Fibroblast of villous mesenchyme (primary cell): ENCODE measurements at places on chromosomes 3 and 15.

DNA sequence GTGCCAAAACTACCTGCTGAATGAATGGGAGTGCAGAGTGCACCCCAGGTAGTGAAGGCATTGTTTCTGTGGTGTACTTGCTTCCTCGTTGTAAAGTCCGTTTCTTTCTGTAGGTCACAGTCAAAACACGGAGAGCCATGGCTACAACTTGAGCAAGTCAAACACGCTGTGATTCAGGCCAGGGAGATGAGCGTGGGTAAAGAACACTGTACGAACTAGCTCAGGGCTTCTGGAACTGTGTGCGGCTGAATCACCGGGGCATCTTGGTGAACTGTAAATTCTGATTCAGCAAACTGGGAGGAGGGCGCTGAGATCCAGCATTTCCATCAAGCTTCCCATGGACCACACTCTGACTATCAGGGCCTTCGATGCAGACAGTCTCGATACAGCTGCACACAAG, 5.0 kb upstream of the TNK2 start:
- DNase-seq, result no peak

DNA sequence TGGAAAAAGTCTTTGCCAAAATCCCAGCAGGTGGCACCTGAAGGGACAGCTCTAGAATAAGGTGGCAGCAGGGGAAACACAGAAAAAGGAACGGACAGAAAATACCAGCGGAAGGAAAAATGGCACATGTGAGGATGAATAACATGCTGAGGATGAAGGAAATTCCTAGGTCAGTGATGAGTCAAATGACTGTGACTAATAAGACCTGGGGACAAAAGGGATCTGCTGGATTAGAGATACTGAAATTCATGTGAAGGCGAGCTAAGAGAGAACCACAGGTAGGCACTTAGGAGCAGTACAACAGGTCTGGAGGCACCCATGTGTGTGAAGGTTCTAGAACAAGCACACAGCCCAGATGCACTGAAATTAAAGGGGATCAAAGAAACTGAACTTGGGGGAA, 482.5 kb downstream of the FOXP1 start:
- DNase-seq, result peak; percentile 54

DNA sequence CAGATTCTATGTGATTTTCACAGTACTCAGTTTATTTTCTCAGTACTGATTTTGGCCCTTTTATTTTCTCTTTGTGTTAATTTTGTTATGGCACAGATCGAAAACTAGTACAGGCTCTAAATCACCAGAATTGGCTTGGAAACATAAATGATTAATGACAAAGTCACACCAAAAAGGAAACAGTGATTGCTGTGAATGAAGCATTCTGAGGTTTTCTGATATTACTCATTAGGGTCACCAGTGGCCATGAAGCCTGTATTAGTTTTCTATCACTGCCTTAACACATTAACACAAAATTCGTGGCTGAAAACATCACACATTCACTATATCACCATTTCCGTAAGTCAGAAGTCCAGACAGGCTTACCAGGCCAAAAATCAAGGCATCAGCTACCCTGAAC, 343.0 kb upstream of the THRB start:
- DNase-seq, result no peak

GRCh38 chr3:50336452-50337174, 4.0 kb downstream of the RASSF1 start:
- DNase-seq, result no peak

GRCh38 chr15:96234109-96234892, 96.2 kb upstream of the NR2F2 start:
- peak; percentile 51 for DNase-seq

GRCh38 chr3:158769952-158770740, 31.7 kb upstream of the MFSD1 start:
- peak; percentile 84 for DNase-seq

- DNase-seq, result peak; percentile 47
Measured at GRCh38 chr3:9397906-9398699, 688 bp downstream of the SETD5 start.

DNA sequence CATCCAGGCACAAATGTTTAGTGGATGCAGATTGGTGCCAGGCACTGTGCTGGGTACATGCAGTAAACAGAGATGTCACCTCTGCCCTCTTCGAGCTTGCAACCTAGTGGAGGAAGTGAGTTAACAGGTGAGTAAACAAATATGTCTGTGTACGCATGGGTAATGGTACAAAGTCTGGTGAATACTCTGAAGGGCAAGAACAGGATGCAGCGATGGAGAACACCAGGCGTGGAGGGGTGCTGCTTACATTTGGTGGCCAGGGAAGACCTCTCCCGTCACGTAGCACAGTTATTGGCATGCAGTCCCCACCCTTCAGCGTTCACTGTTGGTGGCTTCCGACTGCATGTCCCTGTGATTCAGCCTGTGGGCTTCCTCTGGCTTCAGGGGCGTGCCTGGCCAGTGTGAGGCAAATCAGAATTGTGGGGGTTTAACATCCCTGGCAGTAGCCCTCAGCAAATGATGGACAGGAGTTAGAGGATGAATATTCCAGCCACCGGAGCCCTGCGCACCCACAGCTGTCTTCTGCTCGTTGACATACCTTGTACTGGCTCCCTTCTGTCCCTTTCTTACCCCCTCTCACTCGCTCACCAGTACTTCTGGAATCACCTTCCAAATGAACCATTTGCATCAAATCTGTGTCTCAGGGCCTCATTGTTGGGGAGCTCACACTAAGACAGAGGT, 9.1 kb upstream of the HDAC11 start:
- no peak for DNase-seq

GRCh38 chr15:85047271-85047948, 65.8 kb downstream of the PDE8A start:
- DNase-seq, result peak; percentile 98

DNA sequence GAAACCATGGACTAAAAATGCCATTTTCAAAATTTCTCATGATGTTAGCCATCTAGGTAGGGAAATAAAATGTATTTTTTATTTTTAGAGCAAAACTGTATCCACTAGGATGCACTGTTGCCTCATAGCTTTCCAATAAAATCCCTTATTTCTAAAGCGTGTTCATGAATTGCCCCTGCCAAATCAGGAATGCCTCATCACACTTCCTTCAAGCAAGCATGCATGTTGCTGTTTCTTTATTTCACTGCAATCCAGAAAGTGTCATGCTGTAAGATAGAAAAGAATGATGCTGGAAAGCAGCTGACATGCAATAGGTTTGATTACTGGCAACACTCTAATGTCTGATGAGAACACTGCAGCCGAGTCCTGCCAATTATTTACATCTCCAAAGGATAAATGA, 239.5 kb downstream of the CHL1 start:
- no peak for DNase-seq

DNA sequence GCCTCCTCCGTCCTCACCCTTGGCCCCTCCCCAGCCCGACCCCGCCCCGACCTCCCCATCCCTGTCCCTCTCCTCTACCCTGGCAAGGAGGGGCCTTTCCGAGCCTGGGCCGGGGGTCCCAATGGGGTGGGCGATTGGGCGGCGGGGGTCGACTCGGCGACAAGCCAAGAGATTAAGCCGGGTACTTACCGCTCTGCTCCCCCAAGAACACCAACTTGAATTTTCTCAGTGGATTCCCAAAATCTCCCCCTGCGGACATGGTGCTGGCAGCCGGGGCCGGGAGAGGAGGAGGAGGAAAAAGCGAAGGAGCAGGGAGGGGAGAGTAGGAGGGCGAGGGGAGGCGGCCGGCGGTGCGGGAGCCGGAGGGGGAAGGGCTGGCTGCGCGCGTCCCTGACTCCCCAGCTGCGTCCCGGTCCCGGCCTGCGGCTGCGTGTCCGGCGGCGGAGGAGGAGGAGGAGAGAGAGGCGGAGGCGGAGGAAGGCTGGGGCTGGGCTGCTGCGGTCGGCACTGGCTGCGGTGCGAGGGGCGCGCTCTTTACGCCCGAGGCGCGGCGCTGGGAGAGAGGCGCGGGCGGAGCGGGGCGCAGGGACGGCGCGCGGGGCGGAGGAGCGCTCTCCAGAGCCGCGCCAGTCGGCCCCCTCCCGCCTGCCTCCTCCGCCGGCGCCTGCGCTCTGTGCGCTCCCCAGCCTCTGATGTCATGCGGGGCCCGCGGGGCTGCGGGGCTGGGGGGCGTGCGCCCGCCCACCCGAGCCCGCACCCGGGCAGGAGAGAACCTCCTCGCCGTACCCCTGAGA, at the start of gene RAB6B:
TSS of gene RAB6B (minus strand) at position 675 of the 794 bp plus-strand sequence. CDS start at position 259, 416 bp downstream.
- peak; percentile 23 for DNase-seq

DNA sequence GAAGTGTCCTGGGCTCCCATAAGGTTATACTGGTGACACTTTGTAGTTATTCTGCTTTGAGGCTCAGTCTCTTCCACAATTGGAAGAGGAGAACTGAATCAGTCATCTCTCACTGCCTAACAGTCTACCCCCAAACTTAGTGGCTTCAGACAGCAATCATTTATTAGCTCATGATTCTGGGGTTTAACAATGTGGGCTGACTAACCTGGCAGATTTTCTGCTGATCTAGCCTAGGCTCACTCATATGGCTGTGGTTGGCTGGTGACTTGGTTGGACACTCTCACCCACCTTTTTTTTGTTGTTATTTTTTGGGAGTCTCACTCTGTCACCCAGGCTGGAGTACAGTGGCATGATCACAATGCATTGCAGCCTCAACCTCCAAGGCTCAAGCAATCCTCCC, 7.1 kb downstream of the GPD1L start:
- DNase-seq, result no peak

DNA sequence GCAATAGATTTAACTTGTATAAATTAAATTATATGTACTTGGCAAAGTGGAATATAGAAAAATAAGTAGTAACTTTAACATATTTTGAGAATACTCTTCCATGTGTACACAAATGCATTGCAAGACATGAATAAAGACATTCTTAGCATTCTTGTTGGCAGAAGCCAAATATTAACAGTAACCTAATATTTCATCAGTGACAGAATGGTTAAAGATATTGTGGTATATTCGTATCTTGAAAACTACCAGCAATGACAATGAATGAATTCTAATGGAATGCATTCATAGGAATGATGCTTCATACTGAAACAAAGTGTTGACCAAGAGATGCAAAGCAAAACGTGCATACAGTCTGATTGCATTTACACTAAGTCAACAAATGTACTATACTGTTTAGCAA, 524.7 kb downstream of the GRM7 start:
- no peak for DNase-seq

DNA sequence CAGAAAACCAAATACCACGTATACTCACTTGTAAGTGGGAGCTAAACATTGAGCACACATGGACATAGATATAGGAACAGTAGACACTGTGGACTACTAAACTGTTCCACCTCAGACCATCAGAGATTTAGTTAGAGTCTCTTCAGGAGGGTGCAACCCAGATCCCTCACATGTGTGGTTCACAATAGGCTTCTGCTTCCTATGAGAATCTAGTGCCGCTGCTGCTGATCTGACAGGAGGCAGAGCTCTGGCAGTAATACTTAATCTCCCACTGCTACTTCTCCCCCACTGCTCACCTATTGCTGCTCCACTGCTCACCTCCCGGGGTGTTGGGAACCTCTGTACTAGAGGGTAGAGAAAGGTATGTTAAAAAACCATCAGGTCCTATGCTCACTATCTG, 533.3 kb downstream of the NSUN3 start:
- DNase-seq, result no peak

GRCh38 chr3:175005881-175006280, 146.7 kb downstream of the NAALADL2 start:
- DNase-seq, result peak; percentile 31

DNA sequence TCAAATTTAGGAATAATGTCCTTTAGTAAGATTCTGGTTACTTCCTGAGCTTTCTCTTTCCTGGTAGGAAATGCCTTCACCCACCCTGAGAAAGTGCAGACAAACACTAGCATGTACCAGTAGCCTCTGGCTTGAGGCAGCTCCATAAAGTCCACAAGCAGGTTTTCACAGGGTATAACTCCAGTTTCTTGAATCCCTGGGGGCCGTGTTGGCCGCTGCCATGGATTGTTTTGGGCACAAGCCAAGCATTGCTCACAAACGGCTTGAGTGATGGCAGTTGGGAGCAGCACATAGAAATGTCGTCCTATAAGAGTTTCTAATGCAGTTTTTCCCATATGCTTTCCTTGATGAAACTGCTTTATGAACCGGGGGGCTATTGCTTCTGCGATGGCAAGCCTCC, 164.1 kb downstream of the STXBP5L start:
- DNase-seq, result no peak

GRCh38 chr3:94378322-94378721, 315.5 kb downstream of the NSUN3 start:
- DNase-seq, result no peak

GRCh38 chr15:51680321-51680720, 982 bp upstream of the SCG3 start:
- DNase-seq, result no peak

- no peak for DNase-seq
Measured at GRCh38 chr3:16885593-16886302, 993 bp downstream of the PLCL2 start.

GRCh38 chr3:47273564-47273963, 9.0 kb downstream of the KIF9 start:
- no peak for DNase-seq

DNA sequence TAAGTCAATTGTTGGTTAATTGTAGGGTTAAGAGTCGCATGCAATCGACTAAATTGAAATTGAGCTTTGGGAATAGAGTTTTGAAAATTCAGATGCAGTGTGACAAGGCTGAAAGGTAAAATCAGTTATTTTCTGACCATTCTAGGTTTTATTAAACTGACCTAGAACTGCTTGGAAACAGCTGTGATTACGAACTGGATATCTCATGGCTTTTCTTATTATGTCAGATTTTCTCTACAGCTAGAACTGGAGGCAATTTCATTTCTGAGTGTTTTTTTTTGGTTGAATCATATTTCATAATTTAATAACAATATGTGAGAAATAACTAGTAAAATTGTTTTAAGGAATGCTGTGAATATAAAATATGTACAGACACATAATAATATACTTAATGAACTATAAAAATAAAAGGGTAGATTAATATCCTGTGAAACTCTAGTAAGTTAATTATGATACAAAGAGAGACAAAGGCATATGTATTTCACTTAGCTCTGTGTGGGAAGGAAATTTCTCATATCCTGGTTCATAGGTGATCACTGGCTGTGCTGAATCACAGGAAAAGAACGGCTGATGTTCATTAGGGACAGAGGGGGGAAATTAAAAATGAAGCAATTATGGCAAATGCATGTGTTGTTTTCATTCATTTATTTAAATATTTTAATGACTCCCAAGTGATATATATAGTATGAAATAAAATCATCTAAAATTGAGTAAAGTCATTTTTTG, 403.2 kb downstream of the ZIC1 start:
- DNase-seq, result no peak

GRCh38 chr3:193387596-193387995, 9.0 kb upstream of the ATP13A5 start:
- DNase-seq, result no peak

- DNase-seq, result peak; percentile 83
Measured at GRCh38 chr3:113736548-113737089, 9.4 kb downstream of the NAA50 start.

DNA sequence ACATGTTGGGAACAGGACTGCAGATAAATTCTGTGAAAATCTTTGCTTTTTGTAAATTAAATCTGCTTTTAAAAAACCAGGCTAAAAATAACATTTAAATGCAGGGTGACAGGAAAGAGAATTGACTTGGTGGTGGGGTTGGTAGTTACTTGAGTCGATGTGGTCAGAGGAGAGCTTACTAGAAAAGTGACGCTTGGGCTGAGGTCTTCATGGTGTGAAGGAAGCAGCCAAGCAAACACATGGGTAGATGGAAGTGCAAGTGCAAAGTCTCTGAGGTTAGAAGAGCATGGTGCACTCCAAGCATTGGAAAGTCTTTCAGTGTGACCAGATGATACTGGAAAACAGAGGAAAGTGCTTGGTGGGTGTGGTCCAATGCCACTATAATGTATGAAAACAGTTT, 86.4 kb upstream of the THBS1 start:
- DNase-seq, result no peak
